Inflammatory macrophage treated with lipopolysaccharide for 4 hours (primary cell): ENCODE measurements at places on chromosomes 12 and 14.

- DNase-seq: peak; percentile 96
Measured at GRCh38 chr14:22850944-22851764, 14.8 kb downstream of the MMP14 start.

- DNase-seq: no peak
Measured at GRCh38 chr14:99654235-99654985, 9.5 kb downstream of the HHIPL1 start.

DNA sequence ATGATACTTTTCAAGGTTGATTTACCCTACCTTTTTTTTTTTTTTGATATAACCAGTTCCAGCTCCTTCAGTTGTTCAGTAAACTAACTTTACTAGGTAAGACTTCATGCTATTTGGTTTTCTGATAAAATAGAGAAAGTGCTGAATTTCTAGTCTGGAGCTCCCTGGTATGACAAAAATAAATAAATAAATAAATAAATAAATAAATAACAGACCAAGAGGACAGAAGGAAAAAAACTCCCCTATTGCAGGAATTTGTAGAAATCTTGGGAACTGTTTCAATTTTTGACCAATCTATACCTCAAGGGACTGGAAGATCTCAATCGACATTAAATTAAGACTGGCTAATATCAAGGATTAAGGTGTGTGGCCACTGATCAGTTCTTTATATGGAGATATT lies 230.7 kb upstream of the PDZRN4 start:
- DNase-seq: no peak

DNA sequence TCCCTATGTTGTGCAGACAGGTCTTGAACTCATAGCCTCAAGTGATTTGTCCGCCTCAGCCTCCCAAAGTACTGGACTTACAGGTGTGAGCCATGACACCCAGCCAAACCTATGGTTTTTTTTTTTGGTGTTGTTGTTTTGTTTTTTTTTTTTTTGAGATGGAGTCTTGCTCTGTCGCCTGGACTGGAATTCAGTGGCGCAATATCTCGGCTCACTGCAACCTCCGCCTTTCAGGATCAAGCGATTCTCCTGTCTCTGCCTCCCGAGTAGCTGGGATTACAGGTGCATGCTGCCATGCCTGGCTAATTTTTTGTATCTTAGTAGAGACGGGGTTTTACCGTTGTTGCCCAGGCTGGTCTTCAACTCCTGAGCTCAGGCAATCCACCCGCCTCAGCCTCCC lies 11.3 kb upstream of the RCOR1 start:
- DNase-seq: no peak

GRCh38 chr12:53869500-53869899 lies 69.1 kb upstream of the HOXC13 start:
- no peak for DNase-seq

DNA sequence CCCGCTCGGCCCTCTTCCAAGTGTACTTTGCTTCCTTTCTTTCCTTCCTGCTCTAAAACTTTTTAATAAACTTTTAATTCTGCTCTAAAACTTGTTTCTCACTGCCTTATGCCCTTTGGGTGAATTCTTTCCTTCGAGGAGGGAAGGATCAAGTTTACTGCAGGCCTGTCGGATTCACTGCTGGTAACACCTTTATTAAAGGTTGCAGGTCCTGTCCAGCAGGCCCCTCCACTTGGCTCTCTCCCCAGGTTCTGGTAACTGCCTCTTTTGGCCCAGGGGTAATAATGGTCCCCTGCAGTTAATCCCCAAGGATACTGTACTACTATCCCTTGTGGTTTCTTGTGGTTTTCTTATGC lies 152.7 kb upstream of the EEA1 start:
- no peak for DNase-seq

- no peak for DNase-seq
Measured at GRCh38 chr12:39442831-39443080, 164 bp downstream of the KIF21A start.

DNA sequence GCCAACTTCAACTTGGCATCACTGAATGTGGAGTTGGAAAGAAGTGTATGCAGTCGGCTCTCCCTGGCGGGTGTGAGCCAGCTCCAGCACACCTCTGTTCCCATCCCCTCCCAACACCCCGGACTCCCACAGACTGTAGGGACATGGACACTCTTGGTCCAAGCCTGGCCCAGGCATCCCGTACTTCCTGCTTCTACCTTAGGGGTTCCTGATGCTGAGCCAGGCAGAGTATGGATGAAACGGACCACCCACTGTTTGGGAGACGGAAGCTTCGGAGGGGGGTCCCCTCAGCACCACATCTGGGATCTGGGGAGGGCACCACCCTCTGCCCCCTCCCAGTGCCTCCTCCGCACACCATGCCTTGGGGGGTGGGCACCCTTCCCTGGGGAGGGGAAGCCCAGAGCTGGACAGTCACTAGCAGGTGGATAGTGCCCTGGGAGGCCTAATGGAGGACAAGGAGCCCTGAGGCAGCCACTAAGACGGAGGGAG lies 62.0 kb downstream of the LGMN start:
- no peak for DNase-seq

- DNase-seq: peak; percentile 88
Measured at GRCh38 chr12:78034025-78034424, 203.3 kb downstream of the NAV3 start.

- no peak for DNase-seq
Measured at GRCh38 chr14:24631749-24632335, 2.1 kb downstream of the GZMB start.

- no peak for DNase-seq
Measured at GRCh38 chr14:94100847-94101246, 9.7 kb upstream of the IFI27 start.

DNA sequence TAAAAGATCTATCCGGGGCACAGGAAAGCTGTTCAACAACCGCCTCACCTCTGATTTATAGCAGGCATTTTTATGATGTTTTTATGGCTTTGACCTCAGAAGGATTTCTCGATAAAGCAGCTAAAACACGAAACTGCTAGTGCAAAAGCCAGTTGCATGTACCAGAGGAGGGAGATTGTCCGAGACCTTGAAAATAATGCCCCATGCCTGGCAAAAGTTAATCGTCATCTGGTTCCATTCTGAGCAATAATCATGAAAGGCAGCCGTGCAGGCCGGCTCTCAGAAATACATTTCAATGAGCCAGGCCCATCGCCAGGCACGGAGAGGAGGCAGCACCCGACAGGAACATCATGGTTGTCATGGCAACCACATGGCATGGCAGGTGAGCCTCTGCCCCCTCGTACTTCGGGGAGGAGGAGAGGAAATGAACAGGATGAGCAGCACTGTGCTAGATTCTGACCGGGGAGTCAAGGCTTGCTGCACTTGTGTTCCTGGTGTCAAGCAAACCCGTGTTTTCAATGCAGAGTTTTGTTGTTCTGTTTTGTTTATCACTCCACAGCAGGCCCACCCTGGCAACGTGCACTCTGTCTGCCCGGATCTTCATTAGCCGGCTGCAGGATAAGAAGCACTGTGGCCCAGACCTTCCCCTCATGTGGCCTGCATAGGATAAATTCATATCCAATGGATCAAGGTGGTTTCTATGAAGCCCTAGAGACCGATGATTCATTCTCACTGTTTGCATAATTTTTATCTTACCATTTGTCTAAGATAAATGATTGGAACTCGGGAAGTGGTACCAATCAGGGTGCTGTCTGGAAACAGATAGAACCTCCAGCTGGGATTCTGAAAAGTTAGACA lies 160.2 kb downstream of the RIMBP2 start:
- no peak for DNase-seq

GRCh38 chr12:4587108-4587507 lies 25.1 kb downstream of the DYRK4 start:
- DNase-seq: no peak

DNA sequence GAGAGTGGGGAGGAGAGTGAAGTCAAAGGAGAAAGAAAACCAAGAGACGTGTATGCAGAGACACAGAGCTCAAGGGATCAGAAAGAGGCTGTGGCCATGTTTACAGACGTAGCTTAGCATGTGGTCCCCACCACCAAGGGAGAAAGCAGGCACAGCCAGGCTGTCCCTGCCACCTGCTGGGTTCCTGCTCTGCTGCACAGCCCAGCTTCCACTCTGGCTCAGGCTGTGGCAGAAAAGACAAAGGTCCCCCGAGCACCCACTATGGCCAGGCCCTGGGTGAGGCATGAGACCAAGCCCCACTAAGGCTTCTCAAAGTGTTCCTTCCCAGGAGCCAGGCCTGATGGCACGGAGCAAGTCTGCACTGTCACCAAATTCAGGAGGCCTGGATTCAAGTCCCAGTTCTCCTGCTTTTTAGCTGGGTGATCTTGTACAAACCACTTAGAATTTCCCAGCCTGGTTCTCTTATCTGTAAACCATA lies 25.9 kb upstream of the COL2A1 start:
- DNase-seq: no peak

GRCh38 chr14:101242442-101243385 lies 318.6 kb upstream of the DIO3 start:
- DNase-seq: no peak

DNA sequence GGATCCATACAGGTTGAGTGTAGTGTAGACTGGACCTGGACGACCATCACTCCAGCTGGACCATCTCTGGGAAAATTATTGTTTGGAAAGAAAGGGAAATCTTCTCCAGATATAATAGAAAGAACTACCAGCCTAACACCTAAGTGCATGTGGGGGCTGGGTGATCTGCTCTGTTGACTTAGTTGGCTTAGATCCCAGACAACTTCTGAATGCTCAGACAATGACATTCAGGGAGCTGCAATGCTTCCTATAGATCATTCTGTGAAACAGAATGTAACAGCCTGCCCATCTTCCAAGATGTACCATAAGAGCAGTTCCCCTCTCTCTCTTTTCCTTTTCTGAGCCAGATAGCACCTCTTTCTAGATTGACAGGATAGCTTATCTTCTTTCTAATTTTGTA lies 572.8 kb upstream of the STXBP6 start:
- DNase-seq: no peak

DNA sequence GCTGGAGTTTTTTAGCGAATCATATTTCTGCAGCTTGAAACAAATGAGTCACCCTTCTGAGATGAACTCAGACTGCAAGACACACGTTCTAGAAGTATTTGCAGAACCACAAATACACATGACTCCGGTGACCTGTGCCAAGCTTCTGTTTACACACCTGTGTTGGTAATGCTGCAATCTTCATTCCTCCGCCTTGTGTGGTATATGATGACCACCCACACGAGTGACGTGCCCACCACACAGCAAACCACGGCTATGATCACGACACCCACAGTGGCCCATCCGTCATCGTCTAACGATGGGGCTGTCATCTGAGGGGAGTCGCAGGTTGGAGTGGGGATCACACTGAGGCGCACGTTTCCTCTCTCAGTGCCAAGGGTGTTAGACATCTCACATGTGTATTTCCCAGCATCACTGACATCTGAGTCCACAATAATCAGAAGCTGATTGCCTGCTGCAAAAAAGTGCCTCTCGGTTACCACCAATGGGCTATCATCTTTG lies 43.0 kb downstream of the LRIG3 start:
- no peak for DNase-seq

DNA sequence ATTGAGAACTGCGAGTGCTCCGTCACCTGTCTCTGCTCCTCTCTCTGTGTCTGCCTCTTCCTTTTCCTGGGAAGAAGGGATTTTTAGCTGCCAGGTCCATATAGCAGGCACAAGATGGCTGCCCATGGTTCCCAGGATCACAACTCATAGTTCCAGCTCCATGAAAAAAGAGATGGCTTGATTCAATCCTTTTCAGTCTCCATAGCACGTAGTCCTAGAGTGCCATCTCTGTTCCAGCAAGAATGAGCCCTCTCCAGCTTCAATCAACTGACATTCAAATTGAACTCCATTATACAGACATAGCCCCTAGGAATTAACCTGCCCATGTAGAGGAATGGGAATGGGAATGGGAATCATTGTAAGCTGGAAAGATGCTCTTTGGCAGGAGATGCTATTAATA lies 34.7 kb upstream of the RTRAF start:
- no peak for DNase-seq

DNA sequence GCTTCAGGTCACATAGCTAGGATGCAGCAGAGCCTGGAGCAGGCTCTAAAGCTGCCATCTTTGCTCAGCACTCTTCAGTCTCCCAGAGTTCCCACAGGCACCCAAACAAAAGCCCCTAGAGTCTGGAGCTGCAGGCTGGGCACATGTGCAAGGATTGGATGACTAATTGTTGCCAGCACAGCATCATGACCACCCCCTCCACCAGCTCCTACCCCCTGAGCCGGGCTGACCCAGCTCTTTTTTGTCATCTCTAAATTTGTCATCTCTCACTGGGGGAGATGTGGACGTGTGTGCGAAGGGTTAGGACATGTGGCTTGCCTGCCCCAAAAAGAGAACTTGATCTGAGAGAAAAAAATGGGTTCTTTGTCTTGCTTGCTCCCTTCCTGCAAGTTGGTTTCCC lies 4.3 kb upstream of the MMP19 start:
- peak; percentile 96 for DNase-seq

DNA sequence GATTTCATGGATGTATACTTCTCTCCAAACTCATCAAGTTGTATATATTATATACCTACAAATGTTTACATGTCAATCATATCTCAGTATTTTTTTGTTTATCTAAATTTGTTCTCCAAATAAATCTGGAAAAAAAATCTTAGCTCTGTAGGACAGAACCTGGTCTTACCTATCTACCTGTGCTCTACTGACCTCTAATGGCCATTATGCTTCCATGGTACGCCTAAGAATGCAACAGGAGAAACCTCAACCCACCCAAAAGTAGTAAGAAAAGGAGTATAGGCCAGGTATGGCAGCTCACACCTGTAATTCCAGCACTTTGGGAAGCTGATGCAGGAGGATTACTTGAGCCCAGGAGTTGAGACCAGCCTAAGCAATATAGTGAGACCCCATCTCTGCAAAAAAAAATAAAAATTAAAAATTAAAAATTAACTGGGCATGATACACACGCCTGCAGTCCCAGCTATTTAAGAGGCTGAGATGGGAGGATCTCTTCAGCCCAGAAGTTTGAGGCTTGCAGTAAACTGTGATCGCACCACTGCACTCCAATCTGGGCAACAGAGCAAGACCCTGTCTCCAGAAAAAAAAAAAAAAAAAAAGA lies 8.7 kb downstream of the OR11H4 start:
- DNase-seq: peak; percentile 1

- DNase-seq: no peak
Measured at GRCh38 chr14:101090976-101091375, 187.5 kb upstream of the RTL1 start.
